ENCODE measurements at places on chromosomes 7 and 10. TPM values are rescaled to one million over a fixed set of nuclear protein-coding genes. Genes with fewer than 3 reads are reported as not detected.

DNA sequence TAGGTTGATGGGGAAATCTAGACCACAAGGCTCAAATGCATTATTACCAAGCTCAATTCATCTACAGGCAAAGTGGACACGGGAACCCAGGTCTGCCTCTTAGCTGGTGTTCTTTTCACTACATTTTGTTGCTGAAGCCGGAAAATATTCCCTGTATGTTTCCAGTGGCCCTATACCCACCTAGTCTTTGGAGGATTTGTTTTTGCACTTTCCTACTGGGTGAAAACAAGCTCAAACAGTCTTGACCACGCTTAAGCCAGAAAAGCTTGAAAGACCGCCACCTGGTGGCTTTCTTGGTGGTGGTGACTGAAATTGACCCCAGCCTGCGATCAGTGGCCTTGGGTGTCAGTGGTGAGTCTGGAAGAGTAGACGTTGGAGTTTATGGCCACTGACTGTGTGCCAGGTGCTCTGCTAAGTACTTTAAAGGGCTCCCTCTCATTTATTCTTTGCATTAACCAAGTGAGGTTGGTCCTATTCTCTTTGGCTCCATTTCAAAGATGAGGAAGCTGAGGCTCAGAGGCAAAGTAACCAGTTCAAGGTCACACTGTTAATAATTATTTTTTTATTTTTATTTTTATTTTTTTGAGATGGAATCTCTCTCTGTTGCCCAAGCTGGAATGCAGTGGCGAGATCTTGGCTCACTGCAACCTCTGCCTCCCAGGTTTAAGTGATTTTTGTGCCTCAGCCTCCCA is 11.1 kb upstream of the CRTAC1 start:
- peak; percentile 72 for DNase-seq

- DNase-seq, result no peak
Measured at GRCh38 chr10:5603848-5604170, 62.6 kb downstream of the ASB13 start.

GRCh38 chr7:50761713-50762112 is 21.0 kb downstream of the GRB10 start:
- DNase-seq, result no peak

DNA sequence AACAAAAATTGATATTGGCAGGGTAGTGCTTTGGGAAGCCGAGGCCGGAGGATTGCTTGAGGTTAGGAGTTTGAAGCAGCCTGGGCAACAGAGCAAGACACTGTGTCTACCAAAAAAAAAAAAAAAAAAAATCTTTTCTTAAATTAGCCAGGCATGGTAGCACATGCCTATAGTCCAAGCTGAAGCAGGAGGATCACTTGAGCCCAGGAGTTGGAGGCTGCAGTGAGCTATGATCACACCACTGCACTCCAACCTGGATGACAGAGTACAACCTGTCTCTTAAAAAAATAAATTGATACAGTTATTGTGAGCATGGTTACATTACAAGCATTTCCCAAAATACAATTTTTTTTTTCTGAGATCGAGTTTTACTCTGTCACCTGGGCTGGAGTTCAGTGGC is 59.4 kb upstream of the SVIL start:
- DNase-seq, result no peak

Gene STAMBPL1
- 3.4 TPM for total RNA-seq

Gene STN1
- 13.2 TPM for total RNA-seq

Measured in neural crest cell (in vitro differentiated cells).